ENCODE measurements at places on chromosomes 13 and 19.
A peak's percentile ranks its signal among the peaks of the same experiment; 100 is the strongest.

- no peak for DNase-seq
Measured at GRCh38 chr13:91825516-91825915, 427.1 kb downstream of the GPC5 start.

DNA sequence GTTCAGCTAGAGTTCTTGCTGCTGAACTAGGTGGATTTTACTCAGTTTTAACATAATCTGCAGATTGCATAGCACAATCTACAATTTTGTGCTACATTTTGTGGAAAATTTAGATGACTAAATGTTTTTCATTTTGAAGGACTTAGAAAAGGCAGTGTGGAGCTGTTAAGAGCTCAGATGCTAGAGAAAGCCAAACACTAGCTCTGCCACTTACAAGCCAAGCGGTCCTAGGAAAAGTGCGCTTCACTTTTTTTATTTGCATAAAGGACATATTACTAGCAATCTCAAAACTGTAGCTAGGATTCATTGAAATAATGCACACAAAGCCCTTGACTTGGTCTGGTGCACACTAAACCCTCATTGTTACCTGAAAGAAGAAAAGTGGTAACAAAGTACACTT lies 8.1 kb upstream of the CSNK1A1L start:
- DNase-seq, result no peak

GRCh38 chr13:50917572-50917971 lies 8.0 kb downstream of the RNASEH2B start:
- no peak for DNase-seq

- peak; percentile 54 for DNase-seq
Measured at GRCh38 chr19:36915992-36916830, at the start of the genes ZNF568 and ZNF829. ZNF568 (plus strand) TSS chr19:36916332; CDS start chr19:36922771, 6,439 bp downstream. ZNF829 (minus strand) TSS chr19:36916291; CDS start chr19:36915167, 1,124 bp downstream.

DNA sequence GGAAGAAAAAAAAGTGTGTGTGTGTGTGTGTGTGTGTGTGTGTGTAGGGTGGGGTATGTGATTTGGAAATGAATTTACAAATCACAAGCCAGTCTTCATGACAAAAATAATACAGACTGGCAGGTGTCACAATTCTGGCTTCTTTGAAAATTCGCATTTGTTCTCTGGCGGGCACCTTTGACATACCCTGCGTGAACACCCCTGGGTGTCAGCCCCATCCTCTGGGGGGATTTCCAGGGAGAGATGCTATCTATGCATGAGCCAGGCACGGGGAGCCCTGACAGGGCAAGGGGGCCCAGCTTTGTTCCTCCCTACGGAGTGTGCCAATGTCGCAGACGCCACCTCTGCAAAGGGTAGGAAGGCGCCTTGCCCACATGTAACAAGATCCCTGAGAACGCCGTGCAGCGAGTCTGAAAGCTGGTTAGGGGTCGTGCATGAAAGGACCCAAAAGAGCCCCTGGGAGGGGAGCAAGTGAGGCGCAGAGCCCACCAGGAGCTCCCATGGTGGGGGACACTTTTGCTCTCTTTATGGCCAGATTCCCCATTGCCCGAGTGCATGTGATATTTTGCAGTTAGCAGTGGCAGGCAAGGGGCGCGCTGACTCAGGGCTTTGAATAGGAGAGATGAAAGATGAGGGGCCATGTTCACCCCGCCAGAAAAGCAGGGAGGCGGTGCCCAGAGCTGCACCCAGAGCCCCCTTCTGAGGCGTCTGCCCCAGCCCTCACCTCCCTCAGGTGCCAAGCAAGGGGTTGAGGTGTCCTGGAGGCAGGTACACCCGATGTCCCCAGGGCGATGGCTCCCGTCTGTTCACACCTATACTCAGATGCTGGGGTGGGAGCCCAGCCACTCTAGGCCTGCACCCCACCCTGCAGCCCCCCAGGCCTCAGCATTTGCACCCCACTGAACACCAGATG lies 45.3 kb downstream of the KLF2 start:
- no peak for DNase-seq

GRCh38 chr13:24893863-24894262 lies 129.9 kb downstream of the RNF17 start:
- no peak for DNase-seq

DNA sequence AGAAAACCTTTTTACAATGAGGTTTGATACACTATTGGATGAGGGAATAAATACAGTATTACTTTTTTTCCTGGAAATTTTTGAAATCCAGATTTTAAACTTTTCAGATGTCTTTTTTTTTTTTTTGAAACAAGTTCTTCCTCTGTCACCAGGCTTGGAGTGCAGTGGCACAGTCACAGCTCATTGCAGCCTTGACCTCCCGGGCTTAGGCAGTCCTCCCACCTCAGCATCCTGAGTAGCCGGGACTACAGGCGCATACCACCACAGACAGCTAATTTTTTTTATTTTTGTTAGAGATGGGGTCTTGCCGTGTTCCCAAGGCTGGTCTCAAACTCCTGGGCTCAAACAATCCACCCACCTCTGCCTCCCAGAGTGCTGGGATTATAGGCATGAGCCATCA lies 96.8 kb downstream of the RNF17 start:
- DNase-seq, result no peak

GRCh38 chr13:101454767-101455166 lies 2.3 kb downstream of the ITGBL1 start:
- DNase-seq, result no peak

- no peak for DNase-seq
Measured at GRCh38 chr19:42284066-42284501, 15.0 kb downstream of the CIC start.

GRCh38 chr19:40797963-40798682 lies 868 bp upstream of the EGLN2 start:
- no peak for DNase-seq

DNA sequence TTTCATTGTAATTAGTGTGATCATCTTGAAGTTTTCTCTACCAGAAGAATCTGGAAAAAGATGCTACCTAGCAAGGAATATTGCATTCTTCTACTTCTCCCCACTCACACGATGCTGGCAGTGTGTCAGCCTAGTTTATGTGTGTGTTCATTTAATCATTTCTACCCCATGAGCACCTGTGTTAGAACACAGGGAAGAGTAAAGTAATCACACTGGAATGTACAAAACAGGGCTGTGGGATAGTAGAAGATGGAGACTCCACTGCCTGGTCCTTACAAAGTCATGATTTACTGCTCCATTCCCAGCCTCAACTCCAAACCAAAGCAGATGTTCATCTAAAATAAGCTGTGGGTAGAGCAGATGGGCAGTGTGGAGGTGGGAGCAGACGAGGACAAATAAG lies 47.7 kb upstream of the RGCC start:
- no peak for DNase-seq

DNA sequence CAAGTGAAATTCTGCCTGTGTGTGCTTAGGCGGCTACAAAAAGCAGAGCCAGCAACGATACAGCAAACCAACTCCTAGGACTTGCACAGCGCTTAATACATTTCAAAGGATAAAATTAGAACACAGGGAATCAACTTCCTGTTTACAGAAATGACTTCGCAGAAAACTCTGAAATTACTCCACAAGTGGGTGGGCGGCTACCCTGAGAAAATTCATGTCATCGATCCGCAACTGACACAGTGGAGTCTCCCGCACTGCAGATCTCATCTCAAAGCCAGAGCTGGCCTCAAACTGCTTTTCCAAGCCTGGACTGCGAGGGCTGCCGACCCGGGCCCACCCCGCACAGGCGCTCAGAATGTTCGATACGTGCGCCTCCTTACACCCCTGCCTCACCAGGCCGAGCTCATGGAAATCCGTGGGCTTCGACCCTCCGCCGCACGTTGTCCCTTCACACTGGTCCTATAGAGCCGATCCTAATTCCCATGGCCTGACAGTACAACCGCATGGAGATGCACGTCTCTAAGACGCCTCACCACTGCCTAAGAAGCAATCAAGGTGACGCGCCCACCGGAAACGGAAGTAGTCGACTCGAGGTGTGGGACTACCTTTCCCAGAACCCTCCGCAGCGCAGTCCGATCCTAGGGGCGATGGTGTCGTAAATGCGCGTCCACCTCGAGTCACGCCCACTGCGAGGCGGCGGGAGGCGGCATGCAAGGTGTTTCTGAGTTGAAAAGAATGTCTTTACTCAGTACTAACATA lies at the start of gene ZNF229:
Gene ZNF229 (minus strand): TSS at position 557 of the 759 bp plus-strand sequence. CDS start 5,625 bp downstream, outside the sequence.
- peak; percentile 64 for DNase-seq

DNA sequence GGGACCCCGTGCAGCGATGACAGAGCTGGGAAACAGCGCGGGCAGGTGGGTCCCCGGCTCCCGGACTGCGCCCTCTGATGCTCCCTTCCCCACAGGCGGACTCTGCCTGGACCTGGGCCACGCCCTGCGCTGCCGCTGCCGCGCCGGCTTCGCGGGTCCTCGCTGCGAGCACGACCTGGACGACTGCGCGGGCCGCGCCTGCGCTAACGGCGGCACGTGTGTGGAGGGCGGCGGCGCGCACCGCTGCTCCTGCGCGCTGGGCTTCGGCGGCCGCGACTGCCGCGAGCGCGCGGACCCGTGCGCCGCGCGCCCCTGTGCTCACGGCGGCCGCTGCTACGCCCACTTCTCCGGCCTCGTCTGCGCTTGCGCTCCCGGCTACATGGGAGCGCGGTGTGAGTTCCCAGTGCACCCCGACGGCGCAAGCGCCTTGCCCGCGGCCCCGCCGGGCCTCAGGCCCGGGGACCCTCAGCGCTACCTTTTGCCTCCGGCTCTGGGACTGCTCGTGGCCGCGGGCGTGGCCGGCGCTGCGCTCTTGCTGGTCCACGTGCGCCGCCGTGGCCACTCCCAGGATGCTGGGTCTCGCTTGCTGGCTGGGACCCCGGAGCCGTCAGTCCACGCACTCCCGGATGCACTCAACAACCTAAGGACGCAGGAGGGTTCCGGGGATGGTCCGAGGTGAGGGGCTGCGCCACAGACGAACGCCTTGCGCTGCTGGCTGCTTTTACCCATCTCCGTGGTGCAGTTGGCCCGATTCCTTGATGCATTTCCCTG lies 7.8 kb upstream of the SELENOV start:
- DNase-seq, result no peak

GRCh38 chr19:1718420-1719291 lies 34.6 kb upstream of the ONECUT3 start:
- DNase-seq, result no peak

DNA sequence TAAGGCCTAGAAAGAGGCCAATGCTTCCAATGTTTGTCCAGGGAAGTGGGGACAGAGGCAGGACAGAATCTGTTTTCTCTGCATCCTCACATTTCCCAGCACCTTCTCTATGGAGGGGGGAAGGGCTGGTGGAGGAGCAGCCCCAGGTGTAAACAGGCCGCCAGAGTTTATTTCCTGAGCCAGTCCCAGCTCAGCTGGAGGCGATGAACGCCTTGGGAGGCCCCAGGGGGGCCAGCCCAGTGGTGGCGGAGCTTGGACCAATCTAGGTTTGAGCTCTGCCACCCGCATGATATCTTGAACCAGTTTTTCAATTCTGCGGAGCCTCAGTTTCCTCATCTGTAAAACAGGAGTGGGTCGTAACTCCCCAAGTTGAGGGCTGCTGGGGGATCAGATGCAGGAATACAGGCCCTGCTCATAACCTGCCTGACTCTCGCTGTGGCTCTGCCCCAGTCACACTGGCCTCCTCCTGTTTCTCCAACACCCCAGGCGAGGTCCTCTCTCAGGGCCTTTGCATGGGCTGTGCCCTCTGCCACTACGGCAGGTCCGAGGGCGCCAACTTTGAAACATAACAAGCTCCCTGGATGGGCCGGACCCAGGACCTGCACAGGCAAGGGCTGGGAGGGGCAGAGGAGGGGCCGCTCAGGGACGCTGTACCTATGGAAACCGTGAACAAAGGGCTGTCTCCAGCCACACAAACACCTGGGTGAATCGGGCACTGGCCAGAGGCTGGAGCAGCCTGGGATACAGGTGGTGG lies 1.1 kb downstream of the TNFAIP8L1 start:
- DNase-seq, result no peak

DNA sequence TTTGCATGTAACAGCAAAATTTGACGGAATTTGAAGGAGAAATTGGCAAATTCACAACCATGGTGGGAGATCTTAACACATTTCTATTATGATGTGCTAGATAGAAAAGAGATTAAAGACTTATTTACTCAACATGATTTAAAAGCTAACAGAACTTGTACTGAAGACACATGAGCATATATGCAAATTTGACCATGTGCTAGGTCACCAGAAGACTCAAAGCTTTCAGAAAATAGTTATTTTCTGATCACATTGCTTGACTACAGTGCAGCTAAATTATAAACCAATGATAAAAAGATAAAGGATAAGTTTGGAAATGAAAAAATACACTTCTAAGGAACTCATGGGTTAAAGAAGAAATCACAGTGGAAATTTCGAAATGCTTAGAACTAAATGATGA lies 9.1 kb downstream of the GPR183 start:
- DNase-seq, result no peak

- DNase-seq, result no peak
Measured at GRCh38 chr19:6033744-6034264, 55.9 kb upstream of the RANBP3 start.

GRCh38 chr19:30718014-30718413 lies 345.8 kb downstream of the ZNF536 start:
- DNase-seq, result no peak

DNA sequence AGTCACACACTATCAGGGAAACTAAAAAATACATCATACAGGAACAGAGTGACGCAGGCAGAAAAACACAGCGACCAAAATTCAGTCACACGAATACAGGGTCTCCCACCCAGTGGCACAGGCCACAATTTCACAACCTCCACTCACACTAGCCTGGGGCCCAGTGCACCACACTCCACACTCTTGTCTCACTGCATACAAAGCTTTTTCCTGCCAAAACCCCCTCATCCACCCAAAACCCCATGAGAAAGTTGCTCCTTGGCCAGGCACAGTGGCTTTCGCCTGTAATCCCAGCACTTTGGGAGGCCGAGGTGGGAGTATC lies 1.2 kb downstream of the S1PR5 start:
- DNase-seq, result no peak

DNA sequence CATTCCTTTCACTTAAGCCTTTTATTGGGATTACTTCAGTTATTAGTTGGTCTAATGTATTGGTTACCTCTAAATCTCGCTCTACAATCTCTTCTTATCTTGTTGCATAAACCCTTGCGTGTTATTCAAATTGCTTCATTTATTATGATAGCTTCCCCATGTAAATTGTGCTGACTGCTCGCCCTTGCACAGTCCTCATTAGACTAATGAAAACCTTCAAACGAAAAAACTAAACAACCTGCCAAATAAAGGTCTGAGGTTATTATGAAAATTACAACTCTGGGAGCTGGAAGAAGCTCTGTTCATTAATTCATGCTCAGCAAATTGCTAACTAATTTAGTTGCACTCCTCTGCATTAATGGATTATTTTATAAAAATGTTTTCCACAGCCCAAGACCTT lies 320.1 kb downstream of the DACH1 start:
- no peak for DNase-seq

DNA sequence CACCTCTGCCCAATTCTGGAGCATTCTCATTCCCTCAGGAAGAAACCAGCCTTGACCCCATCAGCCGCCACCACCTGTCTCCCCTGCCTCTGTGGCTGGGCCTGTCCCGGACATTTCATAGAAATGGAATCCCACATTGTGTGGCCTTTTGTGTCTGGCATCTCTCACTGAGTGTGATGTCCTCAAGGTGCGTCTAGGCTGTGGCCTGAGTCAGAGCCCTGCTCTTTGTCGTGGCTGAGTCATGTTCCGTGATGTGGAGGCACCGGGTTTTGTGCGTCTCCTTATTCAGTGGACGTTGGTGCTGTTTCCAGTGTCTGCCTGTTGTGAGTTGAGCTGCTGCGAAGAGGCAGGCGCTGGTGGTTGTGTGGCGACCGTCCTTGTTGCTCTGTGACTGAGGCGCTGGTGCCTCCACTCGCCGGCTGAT lies 3.5 kb downstream of the FZR1 start:
- no peak for DNase-seq
